ENCODE measurements at places on chromosomes 16 and 17. TPM values are rescaled to one million over a fixed set of nuclear protein-coding genes. Genes with fewer than 3 reads are reported as not detected.

AKAP1 gene
- 42.6 TPM for total RNA-seq

OR1F1 gene
- not detected for total RNA-seq

KCNJ16 gene
- total RNA-seq = 13.5 TPM

CCL1 gene
- total RNA-seq = not detected

TMEM88 gene
- total RNA-seq = 4.5 TPM

ZDHHC1 gene
- 11.3 TPM for total RNA-seq

LRRC46 gene
- 0.64 TPM for total RNA-seq

ADAP2 gene
- total RNA-seq = 2.6 TPM

CHRNE gene
- total RNA-seq = 0.52 TPM

MEIOC gene
- total RNA-seq = not detected

C16orf54 gene
- total RNA-seq = 2.1 TPM

Data from type B pancreatic cell (in vitro differentiated cells).